H4 (cell line): ENCODE measurements at places on chromosomes 16 and 17.

DNA sequence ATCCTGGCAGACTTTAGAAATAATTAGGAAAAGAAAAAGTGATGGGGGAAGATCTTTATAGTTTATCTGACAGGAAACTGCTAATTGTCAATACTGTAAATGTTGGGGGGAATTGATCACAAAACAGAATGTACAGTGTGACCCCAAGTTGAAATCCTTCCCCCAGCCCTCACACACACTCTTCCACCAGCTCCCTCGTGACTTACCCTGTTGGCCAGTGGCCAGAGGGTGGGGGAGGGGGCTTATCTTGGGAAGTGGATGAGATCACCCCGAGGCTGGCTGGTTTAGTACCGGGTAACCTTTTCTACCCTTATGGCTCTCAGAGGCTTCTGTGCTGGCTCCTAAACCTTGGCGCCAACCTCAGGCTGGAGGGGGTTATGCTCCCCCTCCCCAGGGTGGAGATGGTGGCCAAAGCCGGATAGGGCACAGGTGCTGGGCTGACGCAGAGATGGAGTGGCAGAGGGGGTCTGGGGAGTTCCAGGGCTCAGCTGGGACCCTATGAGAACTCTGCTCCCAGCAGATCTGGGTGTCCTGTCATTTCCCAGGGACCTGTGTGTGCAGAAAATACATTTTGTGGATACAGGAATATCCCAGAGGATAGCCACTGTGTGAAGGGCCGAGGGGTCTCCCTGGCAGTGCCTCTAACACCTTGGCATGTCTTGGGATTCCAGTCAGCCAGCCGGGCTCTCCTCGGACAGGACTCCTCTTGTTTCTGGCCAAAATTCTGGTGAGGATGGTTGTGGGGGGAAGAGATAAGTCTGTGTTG, 18.6 kb downstream of the CDH16 start:
- DNase-seq, result peak; percentile 66

DNA sequence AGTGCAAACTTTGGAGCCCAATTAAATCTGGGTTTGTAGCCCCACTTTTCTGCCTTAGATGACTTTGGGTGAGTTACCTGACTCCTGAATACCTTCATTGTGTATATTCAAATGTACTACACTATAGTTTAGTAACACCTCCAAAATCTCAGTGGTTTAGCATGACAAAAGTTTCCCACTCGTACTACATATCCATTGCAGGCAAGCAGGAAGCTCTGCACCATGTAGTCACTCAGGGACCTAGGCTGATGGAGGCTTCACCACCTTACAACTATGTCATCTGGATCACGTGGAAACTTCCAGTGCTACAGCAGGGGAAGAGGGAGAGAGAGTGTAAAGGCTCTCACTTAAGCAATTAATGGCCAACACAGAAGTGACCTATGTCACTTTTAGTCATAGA, 14.2 kb downstream of the ANKFN1 start:
- DNase-seq, result no peak

- DNase-seq, result no peak
Measured at GRCh38 chr17:19492141-19492540, 41.5 kb upstream of the SLC47A1 start.

DNA sequence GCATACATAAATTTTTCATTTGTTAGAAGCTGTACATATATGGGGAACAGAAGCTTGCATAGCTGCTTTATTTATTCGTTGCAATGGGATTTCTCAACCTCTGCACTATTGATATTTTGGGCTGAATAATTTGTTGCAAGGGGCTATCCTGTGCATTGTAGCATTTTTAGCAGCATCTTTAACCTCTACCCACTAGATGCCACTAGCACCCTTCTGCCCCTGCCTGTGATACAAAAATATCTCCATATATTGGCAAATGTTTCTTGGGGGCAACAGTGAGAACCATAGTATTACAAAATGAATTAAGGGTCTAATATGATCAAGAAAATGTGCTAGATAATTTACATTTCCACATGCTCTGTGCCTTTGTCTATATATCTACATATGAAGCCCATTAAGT, 1401.0 kb downstream of the CDH11 start:
- no peak for DNase-seq

GRCh38 chr17:16950488-16950887, 21.4 kb downstream of the TNFRSF13B start:
- DNase-seq, result no peak
